ENCODE measurements at places on chromosomes 3 and 15. TPM values are rescaled to one million over a fixed set of nuclear protein-coding genes. Genes with fewer than 3 reads are reported as not detected.

- no peak for DNase-seq
Observed at GRCh38 chr3:10514407-10515069, 9.2 kb upstream of the ATP2B2 start.

GRCh38 chr3:81920816-81921215 lies 159.4 kb upstream of the GBE1 start:
- no peak for DNase-seq

DNA sequence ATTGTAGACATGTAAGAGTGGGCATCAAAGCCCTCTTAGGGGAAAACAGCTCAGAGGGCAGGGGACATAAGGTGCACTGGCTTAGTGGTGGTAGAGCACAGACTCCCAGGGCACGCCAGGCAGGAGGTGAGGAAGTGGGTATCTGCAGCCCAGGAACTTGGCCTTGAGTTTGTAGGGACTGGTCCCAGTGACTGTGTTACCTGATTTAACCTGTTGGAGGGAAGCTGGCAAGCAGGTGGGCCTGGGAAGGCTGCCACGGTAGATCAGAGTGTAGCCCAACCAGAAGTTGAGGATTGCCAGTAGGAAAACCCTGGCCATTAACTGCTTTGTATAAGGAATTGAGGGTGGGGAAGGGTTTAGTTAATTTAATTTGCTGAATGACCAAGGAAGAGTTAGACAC lies 417.5 kb upstream of the C2CD4B start:
- no peak for DNase-seq

GRCh38 chr3:144106970-144107369 lies 135.3 kb downstream of the DIPK2A start:
- DNase-seq = no peak

GRCh38 chr3:124559846-124560574 lies 170.2 kb upstream of the UMPS start:
- DNase-seq = peak; percentile 48

DNA sequence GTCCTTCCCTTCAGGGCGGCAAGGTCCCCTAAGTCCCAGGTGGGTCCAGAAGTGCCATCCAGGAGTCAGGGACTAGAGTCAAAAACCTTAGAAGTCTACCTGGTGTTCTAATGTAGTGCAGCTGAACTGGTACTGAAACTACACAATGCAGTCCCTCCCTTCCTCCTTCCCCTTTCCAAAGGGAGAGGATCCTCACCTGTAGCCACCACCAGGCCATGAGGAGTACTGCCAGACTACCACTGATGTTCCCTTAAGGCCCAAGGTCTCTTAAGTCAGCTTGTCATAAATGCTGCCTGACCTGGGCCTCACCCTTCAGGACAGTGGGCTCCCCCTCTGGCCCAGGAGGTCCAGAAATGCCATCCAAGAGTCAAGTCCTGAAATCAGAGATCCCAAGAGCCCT lies 98.9 kb downstream of the ULK4 start:
- no peak for DNase-seq

- no peak for DNase-seq
Observed at GRCh38 chr15:89967881-89968280, 33.2 kb upstream of the ZNF710 start.

DNA sequence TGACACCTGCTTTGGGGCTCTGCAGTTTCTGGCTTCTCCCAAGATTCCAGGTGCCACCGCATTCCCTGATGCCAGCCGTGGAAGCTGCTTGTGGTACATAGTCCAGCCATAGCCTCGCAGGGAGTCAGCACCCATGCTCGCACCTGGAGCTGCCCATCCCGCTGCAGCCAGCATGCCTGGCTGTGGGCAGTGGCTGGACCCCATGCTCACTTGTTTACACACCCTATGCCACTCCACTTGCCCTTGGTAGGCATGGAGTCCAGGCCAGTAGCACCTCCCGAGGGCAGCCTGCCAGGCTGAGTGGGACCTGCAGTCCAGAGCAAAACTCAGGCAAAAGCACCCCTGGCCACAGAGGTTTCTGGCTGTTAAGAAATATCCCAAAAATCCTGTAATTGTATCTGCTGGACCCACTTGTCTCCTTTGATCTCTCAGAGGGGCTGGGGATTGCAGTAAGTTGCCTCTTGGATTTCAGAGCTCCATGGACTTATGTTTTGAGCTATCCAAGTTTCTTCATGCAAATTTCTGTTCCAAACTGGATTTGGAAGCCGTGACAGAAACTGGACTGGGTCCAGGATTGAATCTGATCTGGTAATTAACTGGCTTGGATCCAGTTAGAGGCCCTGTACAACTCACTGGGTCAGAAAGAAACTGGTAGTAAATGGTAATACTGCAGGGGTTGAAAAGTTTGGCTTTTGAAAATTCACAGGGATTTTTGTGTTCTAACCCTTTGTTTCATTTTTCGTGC lies 149.3 kb downstream of the FMN1 start:
- no peak for DNase-seq

GRCh38 chr3:52563984-52564383 lies 27.6 kb downstream of the UQCC5 start:
- DNase-seq = no peak

GRCh38 chr3:9396301-9396631 lies 1.1 kb upstream of the SETD5 start:
- DNase-seq = peak; percentile 64

DNA sequence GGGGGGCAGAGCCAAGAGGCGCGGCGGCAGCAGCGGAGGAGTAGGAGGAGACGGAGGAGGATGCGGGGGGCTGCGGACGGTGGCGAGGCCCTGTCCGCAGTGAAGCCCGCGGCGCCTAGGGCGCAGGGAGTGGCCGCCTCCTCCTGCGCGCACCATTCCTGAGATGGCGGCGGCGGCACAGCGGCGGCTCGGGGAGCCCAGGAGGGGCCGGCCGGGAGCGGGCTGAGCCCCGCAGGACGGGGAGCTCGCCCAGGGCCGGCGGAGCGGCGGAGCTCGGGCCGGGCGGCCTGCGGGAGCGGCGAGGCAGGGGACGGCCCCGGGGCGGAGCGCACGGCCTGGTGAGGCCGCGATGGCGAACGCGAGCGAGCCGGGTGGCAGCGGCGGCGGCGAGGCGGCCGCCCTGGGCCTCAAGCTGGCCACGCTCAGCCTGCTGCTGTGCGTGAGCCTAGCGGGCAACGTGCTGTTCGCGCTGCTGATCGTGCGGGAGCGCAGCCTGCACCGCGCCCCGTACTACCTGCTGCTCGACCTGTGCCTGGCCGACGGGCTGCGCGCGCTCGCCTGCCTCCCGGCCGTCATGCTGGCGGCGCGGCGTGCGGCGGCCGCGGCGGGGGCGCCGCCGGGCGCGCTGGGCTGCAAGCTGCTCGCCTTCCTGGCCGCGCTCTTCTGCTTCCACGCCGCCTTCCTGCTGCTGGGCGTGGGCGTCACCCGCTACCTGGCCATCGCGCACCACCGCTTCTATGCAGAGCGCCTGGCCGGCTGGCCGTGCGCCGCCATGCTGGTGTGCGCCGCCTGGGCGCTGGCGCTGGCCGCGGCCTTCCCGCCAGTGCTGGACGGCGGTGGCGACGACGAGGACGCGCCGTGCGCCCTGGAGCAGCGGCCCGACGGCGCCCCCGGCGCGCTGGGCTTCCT lies at the start of gene GPR27:
GPR27 (plus strand) TSS at position 155 of the 909 bp plus-strand sequence; CDS start at position 350, 195 bp downstream.
- no peak for DNase-seq

GRCh38 chr3:174430986-174431385 lies 428.1 kb upstream of the NAALADL2 start:
- no peak for DNase-seq

- no peak for DNase-seq
Observed at GRCh38 chr3:197734667-197735318, 1.9 kb downstream of the RUBCN start.

GRCh38 chr15:45117308-45118130 lies 3.4 kb downstream of the DUOXA2 start:
- no peak for DNase-seq

DNA sequence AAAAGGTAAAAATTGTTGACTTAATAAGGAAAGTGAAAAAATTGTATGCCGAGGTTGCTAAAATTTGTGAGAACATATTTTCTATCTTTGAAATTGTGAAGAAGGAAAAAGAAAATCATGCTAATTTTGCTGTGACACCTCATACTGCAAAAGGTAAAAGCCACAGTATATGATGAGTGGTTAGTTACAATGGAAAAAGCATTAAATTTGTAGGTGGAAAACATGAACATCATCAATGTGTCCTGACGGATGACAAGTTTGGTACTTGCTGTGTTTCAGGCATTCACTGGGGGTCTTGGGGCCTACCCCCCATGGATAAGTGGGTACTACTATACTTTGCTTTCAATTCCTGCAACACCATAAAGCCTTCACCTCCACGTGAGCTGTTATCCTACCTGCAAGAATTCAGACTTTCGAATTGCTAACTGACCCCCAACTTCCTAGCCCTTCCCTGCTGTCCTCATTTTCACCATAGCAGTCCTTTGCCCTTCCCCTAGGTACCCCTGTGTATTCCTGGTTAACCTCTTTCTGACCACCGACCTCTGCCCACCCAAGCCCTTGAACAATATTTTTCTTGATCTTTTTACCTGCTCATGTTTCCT lies 62.4 kb downstream of the RAB7A start:
- DNase-seq = no peak

GRCh38 chr3:17882981-17883380 lies 140.6 kb upstream of the TBC1D5 start:
- DNase-seq = no peak

GRCh38 chr15:74976159-74976558 lies 19.2 kb upstream of the SCAMP5 start:
- no peak for DNase-seq

DNA sequence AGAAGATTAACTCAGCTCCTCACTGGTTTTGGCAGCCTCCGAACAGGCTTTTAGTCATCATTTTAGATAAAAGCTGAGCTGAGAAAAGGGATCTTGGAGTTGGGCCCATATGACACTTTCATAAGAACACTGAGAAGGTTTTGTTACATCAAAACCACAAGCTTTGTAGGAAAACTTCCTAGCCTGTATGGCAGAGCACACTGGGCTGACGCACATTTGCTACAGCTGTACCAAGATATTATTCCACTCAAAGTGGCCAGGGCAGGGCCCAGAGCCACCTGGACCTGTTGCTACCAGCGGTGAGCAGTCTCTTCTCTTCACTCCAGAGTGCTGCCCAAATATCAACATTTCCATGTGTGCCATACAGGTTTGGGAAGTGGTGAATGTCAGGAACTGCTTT lies 160.5 kb upstream of the CCDC54 start:
- DNase-seq = no peak

DNA sequence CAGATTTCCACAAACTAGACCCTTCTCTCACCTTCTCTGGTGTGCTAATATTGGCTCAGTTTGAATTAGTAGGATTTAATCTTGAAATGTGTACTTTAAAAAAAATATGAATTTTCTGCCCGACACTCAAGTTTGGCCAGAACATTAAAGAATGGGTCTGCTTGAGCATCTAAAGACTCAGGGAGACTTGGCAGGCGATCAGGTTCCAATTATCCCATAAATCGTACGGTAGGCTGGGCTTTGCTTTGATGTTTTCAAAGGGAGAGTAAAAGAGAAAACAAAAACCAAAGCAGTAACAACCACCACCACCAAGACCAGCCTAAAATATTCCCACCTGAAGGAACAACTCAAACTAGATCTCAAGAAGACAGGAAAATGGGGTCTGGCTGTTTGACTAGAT lies 230.8 kb downstream of the EBLN2 start:
- no peak for DNase-seq

DNA sequence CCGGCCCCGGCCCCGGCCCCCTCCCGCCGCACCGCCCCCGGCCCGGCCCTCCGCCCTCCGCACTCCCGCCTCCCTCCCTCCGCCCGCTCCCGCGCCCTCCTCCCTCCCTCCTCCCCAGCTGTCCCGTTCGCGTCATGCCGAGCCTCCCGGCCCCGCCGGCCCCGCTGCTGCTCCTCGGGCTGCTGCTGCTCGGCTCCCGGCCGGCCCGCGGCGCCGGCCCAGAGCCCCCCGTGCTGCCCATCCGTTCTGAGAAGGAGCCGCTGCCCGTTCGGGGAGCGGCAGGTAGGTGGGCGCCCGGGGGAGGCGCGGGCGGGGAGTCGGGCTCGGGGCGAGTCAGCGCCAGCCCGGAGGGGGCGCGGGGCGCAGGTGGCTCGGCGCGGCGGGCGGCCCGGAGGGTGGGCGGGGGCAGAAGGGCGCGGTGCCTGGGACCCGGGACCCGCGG lies 352 bp downstream of the CHRD start:
- no peak for DNase-seq

GRCh38 chr15:41923401-41923997 lies 29.6 kb upstream of the SPTBN5 start:
- DNase-seq = no peak

GRCh38 chr3:38575279-38575843 lies 74.1 kb downstream of the SCN5A start:
- no peak for DNase-seq

DNA sequence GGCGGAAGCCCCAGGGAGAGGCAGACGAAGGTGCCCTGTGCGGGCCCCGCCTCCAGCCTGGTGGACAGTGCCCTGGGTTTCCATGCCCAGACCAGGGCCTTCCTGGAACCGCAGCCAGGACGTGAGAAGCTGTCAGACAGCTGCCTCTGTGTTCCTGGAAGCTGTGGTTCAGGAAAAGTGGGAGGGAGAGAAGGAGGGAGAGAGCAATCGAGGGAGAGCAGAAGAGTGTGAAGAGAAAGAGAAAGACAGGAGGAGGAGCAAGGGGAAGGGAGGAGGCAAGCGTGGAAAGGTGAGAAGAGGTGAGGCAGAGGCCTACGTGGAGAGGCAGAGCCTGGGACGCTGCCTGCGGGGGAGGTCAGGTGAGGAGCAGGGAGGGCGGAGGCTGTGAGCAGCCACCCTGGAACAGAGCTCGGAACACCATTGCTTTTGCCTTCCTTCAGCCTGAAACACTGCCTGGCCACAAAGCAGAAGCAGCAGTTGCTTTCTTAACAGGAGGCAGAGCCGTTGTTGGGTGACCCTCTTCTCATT lies 18.6 kb downstream of the ZDHHC19 start:
- DNase-seq = no peak

DNA sequence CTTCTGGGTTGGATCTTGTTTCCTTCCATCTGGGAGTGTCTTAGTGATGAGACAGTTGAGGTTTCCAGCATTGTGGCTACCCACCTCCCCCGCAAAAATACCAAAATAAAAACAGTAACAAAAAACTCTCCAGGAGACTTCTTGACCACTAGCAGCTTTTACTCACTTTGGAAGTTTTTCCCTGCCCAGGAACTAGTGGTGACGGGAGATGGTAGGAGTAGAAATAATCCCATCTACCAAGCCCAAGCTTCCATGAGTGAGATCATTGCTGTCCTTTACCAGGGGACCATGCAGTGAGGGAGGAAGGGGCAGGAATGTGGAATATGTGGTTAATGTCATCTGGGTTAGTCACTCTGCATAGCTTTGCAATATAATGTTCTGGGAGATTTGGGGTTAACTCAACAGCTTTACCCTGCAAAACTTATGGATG lies 187.7 kb downstream of the ITPR1 start:
- no peak for DNase-seq

MYLK gene
- total RNA-seq = 188 TPM

WDR53 gene
- total RNA-seq = 5.6 TPM

TP63 gene
- total RNA-seq = 0.19 TPM

ZCWPW2 gene
- total RNA-seq = not detected

ITGA11 gene
- total RNA-seq = 10.6 TPM

TMEM202 gene
- not detected for total RNA-seq

SETD2 gene
- total RNA-seq = 43.9 TPM

TBC1D5 gene
- total RNA-seq = 56.8 TPM

LRRC28 gene
- total RNA-seq = 28.8 TPM

ZPLD1 gene
- total RNA-seq = not detected

All from omental fat pad (tissue), 4 donors.